WTC11 (cell line): ENCODE measurements at places on chromosomes 5 and 9. TPM values are rescaled to one million over a fixed set of nuclear protein-coding genes. Genes with fewer than 3 reads are reported as not detected.

The SEMA5A gene
- total RNA-seq, result 9.3 to 14.3 TPM (median 11.8 TPM) in 3 replicates

The RGS7BP gene
- total RNA-seq, result 1.7 to 5.1 TPM (median 3.4 TPM) in 3 replicates

The ZNF189 gene
- total RNA-seq, result 10.1 to 10.4 TPM (median 10.3 TPM) in 3 replicates

The RORB gene
- 4.1 to 8.7 TPM (median 4.5 TPM) in 3 replicates for total RNA-seq

The ANKDD1B gene
- total RNA-seq, result 0.07 to 0.28 TPM (median 0.14 TPM) in 3 replicates

The CNTNAP3 gene
- 4.6 to 7.9 TPM (median 4.8 TPM) in 3 replicates for total RNA-seq

The BTNL8 gene
- 0.48 to 0.96 TPM (median 0.85 TPM) in 3 replicates for total RNA-seq

DNA sequence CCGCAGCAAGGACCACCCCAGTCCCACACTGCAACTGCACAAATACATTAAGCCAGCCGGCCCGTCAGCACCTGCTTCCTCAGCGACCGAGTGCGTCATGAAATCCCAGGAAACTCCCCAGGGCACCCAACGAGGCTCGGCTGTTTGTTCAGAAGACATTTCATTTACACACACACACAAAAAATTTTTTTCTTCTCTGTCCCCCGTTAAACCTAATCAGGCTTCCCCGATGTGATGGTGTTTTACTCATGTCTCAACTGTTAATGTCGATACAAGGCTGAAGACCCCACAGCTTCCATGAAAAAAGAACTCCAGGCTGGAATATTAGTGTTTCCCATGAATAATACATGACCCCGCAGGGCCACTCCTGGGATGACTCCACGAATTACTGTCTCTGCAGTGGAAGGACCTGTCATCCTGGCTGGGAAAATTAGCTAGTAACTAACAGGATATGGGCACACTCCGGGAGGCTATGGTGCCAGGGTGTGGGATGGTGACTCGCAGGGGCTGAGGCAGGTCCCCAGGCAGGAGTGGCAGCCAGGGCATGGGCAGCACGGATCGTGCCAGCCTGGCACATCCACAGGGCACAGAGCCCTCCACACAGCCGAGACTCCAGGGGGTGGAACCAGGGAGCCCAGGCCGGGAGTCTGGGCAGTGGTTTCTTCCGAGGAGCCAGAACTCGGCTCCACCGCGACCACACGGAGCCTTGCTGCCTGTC, 102.4 kb downstream of the VAV2 start:
- H3K27me3 ChIP-seq, result no peaks in the 10 kb centered on the region
- 0 out of 2 replicates have a peak, but pooled peaks cover 2% of the 10 kb centered on the region for H3K36me3 ChIP-seq
- H3K4me3 ChIP-seq, result no peak overlapping the region
- DNase-seq, result no peak
- peaks cover 50% of the 10 kb centered on the region for H3K4me1 ChIP-seq

GRCh38 chr9:119968836-119969707, 599.8 kb upstream of the BRINP1 start:
- H3K4me1 ChIP-seq, result peaks cover 57% of the 10 kb centered on the region
- no peak overlapping the region for H3K27ac ChIP-seq
- peaks cover 17% of the 10 kb centered on the region for H3K36me3 ChIP-seq
- peaks cover 3% of the 10 kb centered on the region; the same call in 1 of the 2 replicates for H3K27me3 ChIP-seq
- DNase-seq, result peak; percentile 88

GRCh38 chr9:110672873-110673510, 4.4 kb downstream of the MUSK start:
- H3K27me3 ChIP-seq, result no peaks in the 10 kb centered on the region
- H3K27ac ChIP-seq, result no peak overlapping the region
- H3K36me3 ChIP-seq, result no peaks in the 10 kb centered on the region
- no peaks in the 10 kb centered on the region for H3K4me1 ChIP-seq

DNA sequence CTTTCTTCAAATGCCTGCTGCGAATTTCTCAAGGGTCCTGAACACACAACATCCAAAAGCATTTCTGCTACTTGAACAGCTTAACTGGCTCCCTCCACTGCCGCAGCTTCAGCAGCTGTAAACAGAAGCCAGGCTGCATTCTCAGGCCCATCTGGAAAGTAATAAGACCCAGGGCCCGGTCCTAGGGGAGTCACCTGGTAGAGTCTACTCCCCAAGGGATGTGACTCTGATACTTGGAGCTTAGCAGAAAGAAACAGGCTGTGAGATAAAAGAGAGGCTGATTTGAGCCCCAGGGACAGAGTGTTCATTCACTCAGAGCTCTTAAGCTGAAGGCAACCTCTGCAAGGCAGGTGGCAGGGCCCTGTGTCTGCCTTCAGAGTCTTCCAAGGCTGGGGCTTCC, 356.8 kb downstream of the SPOCK1 start:
- H3K4me1 ChIP-seq, result peaks cover 22% of the 10 kb centered on the region
- no peak overlapping the region for H3K4me3 ChIP-seq
- no peak overlapping the region for H3K27ac ChIP-seq

- H3K4me1 ChIP-seq, result no peaks in the 10 kb centered on the region
- no peaks in the 10 kb centered on the region for H3K27me3 ChIP-seq
- H3K27ac ChIP-seq, result peak overlapping the region; percentile 19
- DNase-seq, result no peak
- no peaks in the 10 kb centered on the region for H3K36me3 ChIP-seq
Measured at GRCh38 chr5:62431735-62432620, 19.4 kb downstream of the IPO11 start.

GRCh38 chr5:169071-169727, 22.1 kb upstream of the LRRC14B start:
- H3K4me3 ChIP-seq, result no peak overlapping the region
- H3K27ac ChIP-seq, result no peak overlapping the region
- H3K36me3 ChIP-seq, result peaks cover 27% of the 10 kb centered on the region
- no peaks in the 10 kb centered on the region for H3K27me3 ChIP-seq

DNA sequence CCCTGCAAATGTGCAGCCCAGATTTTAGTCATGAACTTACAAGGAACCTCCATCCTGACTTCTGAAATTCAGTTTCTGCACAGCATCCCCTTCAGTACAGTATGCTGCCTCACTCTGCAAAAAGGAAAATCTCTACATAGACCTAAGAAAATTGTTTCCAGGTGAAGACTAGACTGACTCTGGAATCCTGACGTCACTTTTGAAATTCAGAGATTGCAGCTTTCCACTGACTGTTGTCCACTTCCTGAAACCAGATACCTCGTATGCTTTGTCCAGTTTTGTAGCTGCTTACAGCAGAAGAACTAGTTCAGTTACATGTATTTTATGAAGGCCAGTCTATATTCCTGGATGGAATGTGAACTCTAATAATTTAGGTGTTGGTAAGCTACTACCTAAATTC, 629.3 kb upstream of the ST8SIA4 start:
- no peak overlapping the region for H3K4me3 ChIP-seq
- H3K36me3 ChIP-seq, result peaks cover 26% of the 10 kb centered on the region
- H3K27me3 ChIP-seq, result no peaks in the 10 kb centered on the region
- H3K4me1 ChIP-seq, result peaks cover 11% of the 10 kb centered on the region
- H3K27ac ChIP-seq, result no peak overlapping the region

GRCh38 chr5:154840435-154841272, 9.7 kb downstream of the FAXDC2 start:
- no peaks in the 10 kb centered on the region for H3K4me1 ChIP-seq
- DNase-seq, result no peak
- no peak overlapping the region for H3K4me3 ChIP-seq
- no peaks in the 10 kb centered on the region for H3K27me3 ChIP-seq
- H3K27ac ChIP-seq, result no peak overlapping the region

DNA sequence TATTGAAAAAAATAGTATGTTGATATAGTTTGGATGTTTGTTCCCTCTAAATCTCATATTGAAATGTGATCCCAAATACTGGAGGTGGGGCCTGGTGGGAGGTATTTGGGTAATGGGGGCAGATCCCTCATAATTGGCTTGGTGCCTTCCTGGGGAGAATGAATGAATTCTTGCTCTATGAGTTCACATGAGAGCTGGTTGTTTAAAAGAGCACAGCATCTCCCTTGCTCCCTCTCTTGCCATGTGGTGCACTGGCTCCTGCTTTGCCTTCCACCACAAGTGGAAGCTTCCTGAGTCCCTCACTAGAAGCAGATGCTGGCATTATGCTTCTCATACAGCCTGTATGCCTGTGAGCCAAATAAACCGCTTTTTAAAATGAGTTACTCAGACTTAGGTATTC, 154.8 kb downstream of the ADAMTS6 start:
- no peak overlapping the region for H3K4me3 ChIP-seq
- no peaks in the 10 kb centered on the region for H3K27me3 ChIP-seq
- H3K4me1 ChIP-seq, result peaks cover 32% of the 10 kb centered on the region

DNA sequence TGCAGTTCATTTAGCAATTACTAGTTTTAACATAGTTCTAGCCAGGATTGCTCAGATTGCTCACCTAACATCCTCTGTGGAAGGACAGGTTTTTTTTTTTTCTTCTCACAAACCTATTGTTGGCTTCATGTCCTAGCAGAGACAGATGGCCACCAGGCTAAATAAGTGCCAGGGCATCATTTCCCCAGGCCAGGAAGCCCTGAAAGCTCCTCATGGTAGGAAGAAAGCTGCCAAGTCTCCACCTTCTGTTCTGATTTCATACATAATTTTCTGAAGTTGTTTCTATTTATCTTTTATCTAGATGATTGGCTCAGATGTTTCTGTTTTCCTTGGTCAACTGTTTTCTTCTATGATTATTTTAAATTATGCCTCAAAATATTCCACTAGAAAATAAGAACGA, 31.0 kb downstream of the EFCAB9 start:
- no peaks in the 10 kb centered on the region for H3K27me3 ChIP-seq
- peaks cover 25% of the 10 kb centered on the region for H3K36me3 ChIP-seq
- no peak for DNase-seq
- 0 out of 2 replicates have a peak overlapping the region, but pooled peaks have one; percentile 23 for H3K27ac ChIP-seq

DNA sequence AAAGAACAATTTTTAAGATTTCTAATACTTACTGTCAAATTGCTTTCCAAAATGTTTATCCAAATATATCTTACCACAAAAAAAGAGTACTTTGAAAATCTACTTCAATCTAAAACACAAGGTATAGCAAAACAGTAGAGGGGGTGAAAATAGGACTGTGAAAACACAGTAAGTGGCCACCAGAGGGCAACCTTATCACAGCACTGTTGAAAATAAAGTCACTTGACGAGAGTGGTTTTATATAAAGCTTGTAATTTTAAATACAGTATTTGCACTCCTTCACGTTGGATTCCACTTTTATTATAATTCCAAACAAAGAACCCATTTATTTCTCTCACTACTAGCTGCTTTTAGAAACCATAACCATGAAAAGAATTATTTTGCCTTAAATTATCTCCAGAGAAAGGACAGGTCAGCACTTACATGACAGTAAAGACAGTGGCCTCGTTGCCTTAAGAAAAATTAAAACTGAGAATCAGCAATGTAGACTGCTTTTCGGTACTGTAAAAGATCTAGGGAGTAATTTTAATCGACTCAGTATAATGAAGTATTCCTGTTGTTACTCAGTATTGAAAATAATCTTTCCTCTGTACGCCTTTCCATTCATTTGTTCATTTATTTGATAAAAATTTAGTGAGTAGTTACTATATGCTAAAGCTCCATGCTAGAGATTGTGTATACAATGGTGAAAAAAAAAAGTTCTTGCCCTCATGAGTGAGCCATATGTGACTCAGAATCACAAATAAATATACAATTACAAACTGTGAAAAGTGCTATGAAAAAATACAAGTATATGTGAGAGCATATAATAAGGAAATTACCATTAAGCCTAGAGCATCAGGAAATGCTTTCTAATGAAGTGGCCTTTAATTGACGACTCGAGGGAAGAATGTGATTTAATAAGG, 40.0 kb upstream of the CDK5RAP2 start:
- H3K4me1 ChIP-seq, result peaks cover 8% of the 10 kb centered on the region
- H3K36me3 ChIP-seq, result no peaks in the 10 kb centered on the region
- H3K27me3 ChIP-seq, result no peaks in the 10 kb centered on the region
- H3K4me3 ChIP-seq, result no peak overlapping the region
- DNase-seq, result peak; percentile 51

DNA sequence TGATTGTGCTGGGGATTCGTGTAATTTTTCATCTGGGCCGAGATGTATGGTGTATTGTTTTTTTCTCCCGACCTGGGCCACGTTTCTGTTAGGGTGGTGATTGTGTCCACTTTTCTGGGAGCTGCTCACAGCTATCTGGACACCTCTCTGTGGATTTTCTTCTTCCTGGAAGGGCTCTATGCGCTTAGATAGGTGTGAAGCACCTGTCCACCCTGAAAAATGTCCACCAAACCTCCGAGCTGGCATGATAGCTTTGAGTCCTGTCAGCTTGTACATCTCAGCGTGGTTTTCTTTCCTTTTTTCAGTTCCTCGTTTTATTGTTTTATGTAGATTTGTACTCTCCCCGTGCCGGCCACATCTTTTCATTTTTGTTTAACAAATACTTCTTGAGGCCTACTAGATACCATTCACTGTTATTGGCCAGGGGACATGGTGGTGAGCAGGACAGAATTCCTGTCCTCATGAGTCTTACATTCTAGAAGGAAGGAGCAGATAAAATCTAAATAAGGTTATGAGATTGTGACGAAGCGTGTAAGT, 1.1 kb downstream of the UGCG start:
- no peak overlapping the region for H3K4me3 ChIP-seq
- no peak overlapping the region for H3K27ac ChIP-seq
- H3K27me3 ChIP-seq, result no peaks in the 10 kb centered on the region
- peaks cover 11% of the 10 kb centered on the region for H3K4me1 ChIP-seq
- DNase-seq, result no peak

DNA sequence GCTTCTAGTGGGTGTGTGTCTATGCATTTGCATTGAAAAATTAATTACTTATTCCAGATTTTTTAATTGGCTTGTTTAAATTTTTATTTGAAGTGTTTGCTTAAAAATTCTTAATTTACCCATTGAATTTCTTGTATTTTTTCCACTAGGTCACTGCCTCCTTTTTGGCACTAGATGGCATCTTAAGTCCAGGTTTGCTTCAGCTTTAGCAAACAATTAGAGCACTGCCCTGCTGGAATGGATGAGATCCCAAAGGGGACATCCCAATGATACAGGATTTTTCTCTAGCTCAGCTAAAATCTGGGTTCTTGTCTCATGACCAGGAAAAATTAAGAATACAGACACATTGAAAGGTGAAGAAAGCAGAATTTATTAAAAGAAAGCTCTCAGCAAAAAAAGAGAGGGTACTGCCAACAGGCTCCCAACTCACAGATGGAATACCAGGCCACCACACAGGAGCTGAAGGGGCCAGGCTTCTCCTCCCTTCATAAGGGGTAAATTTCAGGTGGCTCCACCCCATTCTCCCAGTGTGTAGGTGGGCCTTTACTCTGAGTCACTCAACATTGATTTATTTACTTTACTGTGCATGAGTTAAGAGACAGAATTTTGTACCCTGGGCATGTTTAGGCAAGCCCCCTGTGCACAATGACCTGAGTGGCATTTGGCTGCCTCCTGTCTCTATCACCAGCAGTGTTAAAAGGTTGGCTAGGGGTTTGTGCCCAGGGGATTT, 532.4 kb downstream of the ANXA1 start:
- no peaks in the 10 kb centered on the region for H3K27me3 ChIP-seq

DNA sequence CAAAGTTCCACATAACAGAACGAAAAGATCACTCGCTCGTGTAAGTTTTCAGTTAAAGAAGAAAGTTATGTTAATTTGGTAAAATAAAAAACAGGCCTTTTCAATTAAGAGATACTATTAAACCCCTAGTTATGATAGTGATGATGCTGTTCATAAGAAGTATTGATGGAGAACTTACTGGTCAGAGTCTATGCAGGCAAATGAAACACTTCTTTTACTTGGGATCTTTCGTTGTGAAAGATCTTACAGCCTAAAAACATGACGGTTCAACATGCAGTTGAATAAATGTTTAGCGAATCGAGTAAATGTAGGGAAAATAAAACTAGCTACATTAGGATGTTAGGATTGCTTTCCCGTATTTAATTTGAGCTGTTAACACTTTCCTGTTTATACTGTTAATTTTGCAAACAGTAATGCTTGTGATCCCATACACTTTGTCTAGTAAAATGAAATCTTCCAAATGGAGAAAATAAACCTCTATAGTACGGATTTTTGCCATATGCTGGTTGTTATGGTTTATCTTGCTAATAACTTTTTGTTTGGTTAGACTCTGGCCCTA, 2.0 kb downstream of the RHOBTB3 start:
- DNase-seq, result no peak
- H3K4me1 ChIP-seq, result peaks cover 26% of the 10 kb centered on the region
- H3K27ac ChIP-seq, result no peak overlapping the region
- H3K36me3 ChIP-seq, result no peaks in the 10 kb centered on the region
- H3K4me3 ChIP-seq, result peak overlapping the region; percentile 24; the same call in 1 of the 2 replicates
